ENCODE measurements at places on chromosomes 13 and 19.

DNA sequence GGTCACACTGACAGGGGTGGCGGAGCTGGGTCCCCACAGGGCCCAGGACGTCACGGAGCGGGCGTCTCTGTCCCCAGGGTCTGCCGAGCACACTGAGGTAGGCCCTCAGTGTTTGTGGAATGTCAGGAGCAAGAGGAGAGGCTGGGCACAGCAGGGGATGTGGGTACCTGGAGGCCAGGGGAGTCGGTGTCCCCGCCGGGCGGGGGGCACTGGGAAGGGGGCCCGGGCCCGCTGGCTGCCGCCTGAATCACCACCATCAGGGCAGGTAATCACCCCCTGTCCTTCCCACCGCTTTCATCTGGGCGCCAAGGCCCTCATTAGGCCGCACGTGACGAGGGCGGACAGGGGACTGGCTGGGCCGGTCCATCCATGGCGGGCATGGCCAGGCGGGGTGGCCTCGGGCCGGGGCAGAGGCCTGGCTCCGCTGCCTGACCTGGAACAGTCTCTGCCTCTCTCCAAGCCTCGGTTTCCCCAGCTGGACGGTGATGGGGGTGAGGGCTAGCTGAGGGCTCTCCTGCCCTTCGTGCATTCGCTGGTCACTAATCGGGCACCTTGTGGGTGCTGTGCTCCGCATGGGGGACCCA is 1.0 kb downstream of the FGF22 start:
- no peak for DNase-seq

DNA sequence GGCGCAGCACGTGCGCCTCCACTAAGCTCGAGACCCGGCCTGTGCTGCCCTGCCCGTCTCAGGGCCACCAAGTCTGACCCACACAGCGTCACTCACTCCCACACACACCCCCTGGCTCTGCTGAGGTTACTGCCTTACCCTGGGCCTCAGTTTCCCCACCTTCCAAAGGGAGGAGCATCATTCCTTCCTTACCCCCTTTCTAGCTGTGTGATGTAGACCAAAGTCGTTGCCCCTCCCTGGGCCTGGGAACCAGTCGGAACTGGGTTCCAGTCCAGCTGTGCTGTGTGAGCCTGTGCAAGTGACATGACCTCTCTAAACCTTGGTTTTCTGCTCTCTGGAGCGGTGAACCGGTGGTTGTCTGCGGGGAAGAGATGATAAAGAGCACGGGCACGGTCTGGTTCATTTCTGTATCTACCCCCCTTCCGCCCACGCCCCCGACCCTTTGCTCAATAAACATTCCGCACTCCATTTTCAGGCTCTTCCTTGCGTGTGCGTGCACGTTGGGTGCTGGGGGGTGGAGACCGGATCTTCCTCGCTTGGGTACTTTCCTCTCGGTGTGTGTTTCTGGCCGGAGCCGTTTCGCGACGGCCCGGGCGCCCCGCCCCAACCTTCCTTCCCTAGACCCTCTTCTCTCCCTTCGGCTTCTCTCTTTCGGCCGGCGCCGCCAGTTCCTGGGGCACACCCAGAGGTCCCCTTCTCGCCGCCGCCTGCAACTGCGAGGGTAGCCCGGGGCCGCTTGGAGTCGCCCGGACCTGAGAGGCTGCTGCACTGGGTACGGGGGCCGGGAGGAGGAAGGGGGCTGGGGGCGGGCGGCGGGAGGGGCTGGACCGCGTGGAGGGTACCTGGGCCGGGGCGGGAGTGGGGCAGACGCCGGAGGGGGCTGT is at the start of gene ZNF581:
TSS of gene ZNF581 (plus strand) at position 647 of the 884 bp plus-strand sequence. CDS start 923 bp downstream, outside the sequence.
- DNase-seq: peak; percentile 77

DNA sequence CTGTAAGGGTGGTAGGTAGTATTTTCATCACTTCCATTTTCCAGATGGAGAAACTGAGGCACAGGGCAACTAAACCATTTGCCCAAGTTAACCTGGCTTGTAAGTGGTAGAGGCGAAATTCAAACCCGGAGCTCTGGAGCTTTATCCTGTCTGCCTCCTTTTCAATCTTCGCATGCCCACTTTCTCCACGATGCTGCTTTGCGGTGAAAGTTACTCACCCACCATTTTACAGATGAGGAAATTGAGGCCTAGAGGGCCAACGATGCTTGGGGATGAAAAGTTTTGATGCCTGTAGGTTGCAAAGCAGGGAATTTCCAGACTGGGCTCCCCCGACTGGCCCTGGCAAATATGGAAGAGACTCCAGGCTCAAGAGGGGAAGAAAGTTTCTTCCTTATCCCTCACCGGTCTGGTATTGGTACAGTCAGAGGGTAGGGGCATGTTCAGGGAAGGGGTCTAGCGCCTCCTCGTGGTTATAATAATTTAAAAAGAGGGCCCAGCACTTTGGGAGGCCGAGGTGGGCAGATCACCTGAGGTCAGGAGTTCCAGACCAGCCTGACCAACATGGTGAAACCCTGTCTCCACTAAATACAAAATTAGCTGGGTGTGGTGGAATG is 1.9 kb upstream of the SH2D3A start:
- DNase-seq: peak; percentile 29

- no peak for DNase-seq
Observed at GRCh38 chr19:31270897-31271296, 78.3 kb downstream of the TSHZ3 start.

DNA sequence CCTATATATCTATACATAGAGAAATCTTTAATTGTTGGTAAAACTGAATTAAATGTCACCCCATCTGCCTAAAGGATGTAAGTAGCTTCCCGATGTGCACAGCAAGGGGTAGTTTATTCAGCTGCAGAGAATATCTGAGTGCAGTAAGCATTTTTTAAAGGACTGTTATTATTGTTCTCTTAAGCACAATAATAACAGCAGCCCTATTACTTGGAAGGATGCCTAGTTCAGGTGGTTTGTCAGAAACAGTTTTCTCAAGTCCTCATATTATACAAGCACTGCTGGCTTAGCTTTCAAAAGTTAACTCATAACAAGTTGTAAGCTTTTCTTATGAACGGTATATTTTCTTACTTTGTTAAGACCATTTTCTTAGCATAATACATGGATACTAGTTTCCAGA is 142.6 kb downstream of the CRYL1 start:
- DNase-seq: no peak

DNA sequence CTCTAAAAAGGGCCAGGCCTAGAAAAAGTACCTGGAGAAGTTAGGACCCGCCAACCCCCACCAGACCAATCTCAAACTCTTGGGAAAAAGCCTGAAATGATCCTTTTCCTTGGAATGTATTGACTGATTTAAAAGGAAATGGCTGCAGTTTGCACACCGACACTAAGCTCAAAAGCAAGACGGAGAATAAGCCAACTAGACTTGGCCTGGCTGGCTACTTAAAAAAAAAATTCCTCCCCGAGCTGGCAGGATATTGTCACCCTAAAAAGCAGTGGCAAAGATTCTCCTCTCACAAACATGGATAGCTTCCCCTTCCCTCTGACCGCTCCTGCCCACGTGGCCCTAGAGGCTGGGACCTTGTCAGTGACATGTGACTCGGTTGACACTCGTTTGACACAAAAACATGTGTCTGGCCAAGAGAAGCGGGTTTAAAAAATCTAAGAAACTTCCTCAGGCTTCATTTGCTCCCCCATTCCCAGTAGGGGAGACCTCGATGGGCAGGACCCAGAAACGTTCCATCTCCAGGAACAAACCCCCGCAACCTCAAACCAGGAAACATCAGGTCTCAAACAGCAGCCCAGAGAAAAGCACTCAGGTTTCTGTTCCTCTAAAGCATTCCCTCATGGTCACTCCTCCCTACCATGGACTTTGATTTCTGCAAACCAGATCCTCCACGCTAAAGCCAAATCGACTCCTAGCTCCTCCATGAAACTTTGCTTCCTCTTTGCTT is 1.3 kb downstream of the RFX1 start:
- peak; percentile 60 for DNase-seq

DNA sequence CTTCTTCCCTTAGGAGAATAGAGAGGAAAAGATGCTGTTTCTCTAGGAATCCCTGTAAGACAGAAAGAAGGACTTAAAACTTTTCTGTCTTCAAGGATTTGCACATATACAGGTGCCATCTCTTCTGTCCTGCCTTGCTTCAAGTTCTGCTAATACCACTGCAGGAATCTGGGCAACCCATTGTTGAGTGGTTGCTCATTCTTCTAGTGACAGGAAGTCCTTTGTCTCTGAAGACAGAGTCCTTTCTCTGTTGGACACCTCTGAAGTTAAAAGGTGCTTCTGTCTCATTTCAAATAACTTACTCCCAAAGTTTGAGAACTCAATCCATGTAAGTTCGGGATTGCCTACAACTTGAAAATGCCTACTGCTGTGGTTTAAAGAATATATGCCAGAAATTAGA is 114.4 kb upstream of the TMTC4 start:
- no peak for DNase-seq

- no peak for DNase-seq
Observed at GRCh38 chr19:19943848-19944582, 43.3 kb downstream of the ZNF93 start.

DNA sequence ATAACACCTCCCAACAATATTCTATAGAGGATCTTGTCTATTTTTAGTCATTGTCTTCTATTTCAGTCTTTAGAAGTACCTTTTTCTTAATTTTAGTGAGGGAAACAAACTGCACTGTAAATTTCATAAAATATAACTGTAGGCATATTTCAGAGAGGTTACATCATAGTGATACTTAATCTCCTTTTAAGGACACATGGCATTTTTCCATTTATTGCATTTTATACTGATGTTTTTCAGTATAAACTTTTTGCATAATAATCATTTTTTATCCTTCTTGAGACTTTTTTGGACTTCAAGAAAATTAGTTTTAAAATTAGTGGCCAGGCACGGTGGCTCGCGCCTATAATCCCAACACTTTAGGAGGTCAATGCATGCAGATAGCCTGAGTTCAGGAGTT is 6.6 kb downstream of the ZNF700 start:
- DNase-seq: no peak

DNA sequence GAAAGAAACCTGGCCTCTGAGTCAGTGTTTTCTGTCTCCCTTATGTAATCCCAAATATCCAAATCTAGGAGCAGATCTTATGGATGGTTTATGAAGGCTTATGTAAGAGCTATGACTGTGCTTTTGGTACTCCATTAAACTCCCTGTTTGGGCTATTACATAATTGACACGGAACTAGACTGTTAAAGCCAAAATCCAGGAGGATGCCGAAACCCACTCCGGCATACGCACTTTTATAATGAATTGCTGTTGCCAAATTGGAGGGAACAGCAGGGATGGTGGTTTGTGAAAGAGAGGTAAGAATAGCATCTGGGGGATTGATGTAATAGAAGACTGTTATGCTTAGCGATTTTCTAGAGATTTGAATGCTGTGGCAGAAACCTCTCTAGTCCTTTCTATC is 2.0 kb downstream of the MTUS2 start:
- no peak for DNase-seq

GRCh38 chr19:1457031-1457739 is 7.3 kb downstream of the APC2 start:
- no peak for DNase-seq

DNA sequence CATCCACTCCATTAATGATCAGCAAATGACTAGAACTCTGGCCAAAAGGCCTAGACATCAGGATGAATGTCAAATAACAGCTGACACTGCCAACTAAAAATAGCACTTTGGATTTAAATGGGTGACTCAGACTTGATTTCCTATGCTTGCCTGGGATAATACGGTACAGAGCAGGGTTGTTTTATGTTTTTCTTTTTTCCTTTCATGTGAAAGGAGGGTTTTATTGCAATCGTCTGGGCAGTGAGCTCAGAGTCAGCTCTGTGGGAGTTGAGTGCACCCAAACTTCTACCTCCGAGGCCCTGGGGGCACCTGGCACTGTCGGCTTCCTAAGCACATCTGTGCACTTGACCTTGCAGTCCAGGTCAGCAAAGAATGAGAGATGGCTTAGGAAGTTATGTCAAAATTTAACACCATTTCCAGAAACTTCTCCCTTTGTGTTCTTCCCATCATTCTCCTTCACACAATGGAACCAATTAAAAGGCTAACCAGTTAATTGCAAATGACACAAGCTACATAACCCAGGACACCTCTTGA is 134.1 kb downstream of the LACC1 start:
- no peak for DNase-seq

DNA sequence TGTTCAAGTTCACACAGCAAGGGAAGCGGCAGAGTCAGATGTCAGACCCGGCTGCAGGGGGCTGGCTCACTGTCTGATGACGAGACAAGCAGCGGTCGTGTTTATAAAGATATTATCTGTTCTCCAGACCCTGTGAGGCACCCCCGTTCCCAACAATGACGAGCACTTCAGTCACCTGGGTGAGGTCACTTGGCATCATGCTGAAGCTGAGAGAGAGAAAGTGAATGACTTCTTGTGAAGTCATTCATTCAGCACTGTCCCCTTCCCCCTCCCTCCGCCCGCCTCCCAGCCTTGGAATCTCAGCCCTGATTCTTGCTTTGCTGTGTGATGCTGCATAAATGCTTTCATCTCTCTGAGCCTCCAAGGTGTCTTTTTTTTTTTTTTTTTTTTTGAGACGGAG is 4.9 kb upstream of the LYPD3 start:
- no peak for DNase-seq

DNA sequence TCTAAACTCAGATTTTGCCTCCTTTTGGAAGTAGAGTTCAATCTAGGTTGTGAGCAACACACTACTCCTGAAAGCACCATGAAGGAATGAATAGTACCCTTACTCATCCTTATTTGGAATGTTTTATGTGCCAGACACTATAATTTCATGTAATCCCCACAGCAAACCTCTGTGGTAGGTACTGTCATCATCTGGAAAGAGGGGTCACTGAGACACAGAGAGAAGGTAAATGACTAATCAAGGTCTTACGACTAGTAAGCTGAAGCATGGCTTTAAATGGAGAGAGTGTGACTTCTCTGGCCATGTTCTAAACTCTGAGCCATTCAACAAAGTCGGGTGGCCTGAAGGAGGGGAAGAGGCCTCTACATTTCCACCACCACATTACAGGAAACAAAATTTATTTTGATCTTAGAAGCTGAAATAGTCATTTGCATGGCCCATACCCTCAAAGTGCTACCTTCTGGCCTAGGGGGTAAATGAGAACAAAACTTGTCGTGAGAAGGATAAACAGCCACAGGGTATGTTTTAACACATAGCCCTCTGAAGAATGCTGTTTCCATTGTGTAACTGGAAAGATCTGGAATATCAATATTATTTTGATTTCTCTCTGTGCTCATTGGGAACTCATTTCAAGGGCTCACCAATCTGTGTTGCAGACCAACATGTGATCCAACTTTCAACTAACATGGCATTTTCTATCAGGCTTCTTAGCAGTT is 180.8 kb upstream of the RFC3 start:
- DNase-seq: no peak

DNA sequence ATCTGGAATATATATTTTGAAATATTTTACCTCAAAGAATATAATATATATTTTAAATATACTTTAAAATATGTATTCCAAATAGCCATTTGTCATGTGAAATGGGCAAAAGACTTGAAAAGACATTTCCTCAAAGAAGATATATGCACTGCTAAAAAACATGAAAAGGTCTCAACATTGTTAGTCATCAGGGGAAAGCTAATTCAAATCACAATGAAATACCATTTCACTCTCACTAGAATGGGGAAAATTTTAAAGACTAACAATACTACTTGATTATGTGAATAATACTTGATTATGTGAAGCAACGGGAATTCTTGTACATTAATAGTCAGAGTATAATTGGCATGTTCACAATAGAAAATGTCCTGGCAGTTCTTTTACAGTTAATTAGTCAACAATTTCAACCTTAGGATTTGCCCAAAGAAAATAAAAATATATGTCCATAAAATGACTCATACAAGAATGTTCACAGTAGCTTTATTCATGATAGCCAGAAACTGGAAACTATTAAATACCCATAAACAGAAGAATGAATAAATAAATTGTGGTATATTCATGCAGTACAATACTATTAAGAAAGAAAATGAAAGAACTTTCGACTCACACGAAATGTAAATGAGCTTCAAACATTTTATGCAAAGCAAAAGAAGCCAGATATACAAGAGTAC is 6.8 kb upstream of the KBTBD6 start:
- no peak for DNase-seq

GRCh38 chr13:35672611-35673010 is 196.1 kb upstream of the MAB21L1 start:
- DNase-seq: no peak
